Skin of body (tissue), 3 donors: ENCODE measurements at places on chromosomes 2 and 18. TPM values are rescaled to one million over a fixed set of nuclear protein-coding genes. Genes with fewer than 3 reads are reported as not detected.

DNA sequence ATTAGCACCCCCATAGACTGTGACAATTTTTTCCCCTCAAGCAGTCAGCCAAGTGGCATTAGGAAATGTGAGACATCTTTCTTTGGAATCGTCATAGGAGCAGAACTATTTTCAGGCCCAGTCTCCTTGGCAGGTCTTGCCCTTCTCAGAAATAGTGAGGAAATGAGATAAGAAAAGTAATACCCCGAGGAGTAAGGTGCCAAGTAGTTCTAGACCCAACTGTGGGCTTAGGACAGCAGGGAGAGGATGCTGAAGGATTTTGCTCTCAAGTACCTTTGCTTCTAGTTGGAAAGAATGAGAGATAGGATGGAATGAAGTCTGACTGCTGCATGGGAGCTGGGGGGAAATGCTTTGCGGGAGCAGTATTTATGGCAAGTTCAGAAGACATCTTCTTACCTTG lies 31.8 kb downstream of the PRKCE start:
- no peak for DNase-seq

DNA sequence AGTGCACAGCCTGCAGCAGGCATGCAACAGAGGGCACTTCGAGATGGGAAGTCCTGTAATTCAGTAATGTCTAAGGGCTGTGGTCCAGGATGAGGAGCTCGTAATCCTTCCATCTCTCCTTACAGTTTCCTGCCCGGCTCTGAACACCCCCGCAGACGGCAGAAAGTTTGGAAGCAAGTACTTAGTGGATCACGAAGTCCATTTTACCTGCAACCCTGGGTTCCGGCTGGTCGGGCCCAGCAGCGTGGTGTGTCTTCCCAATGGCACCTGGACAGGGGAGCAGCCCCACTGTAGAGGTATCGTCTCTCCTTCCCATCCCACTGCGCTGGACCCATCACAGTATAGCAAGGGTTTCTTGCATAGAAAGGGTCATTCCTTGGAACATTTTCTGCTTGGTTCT lies 26.7 kb downstream of the FBLN7 start:
- DNase-seq, result no peak

The TCF23 gene
- 0.20 TPM for total RNA-seq

- DNase-seq, result no peak
Measured at GRCh38 chr2:230914886-230915285, 10.2 kb downstream of the GPR55 start.

DNA sequence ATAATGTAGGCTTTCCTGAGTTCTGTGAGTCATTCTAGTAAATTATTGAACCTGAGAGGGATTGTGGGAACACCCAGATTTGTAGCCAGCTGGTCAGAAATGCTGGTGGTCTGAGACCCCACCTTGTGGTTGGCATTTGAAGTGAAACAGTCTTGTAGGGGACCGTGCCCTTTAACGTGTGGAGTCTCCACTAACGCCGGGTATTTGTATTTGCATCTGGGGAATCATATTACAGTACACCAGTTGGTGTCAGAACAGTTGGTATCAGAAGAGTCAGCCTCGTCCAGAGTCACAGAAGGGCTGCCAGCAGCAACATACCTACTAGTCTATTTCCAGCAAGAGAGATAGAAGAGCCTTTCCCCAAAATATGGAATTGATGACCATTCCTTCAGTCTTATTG lies 38.3 kb upstream of the PTPN4 start:
- DNase-seq, result no peak

The PTPN4 gene
- total RNA-seq, result 40.6 TPM

DNA sequence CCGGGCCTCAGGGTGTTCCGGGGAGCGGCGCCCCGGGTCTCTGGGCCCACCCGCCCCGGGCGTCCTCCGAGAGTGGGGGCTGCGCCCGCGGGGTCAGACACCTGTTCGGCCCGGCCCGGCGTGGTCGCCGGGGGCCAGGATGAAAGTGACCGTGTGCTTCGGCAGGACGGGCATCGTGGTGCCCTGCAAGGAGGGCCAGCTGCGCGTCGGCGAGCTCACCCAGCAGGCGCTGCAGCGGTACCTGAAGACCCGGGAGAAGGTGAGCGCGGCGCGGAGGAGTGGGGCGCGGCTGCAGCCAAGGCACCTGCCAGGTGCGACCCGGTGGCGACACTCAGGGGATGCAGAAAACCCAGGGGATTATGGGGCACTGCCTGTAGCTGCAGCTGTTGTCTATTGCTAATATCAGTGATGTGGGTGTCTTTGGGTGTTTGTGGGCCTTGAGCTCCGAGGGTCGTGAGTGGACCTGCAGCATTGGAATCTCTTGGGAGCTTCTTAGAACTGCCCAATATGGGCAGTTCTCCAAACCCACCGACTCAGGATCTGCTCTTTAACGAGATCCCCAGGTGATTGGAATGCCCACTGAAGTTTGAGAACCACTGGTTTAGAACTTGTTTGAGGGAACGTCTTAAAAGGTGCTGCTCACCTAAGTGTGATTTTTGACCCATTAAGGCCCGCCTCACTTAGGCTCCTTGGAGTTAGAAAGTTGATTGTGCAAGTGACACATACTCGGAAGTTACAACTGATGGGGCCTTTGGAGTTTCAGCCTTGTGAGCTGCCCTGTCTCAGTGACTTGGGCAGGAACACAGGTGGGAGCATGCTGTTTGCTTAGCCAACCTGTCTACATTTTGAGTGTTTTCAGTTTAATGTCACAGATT lies 823 bp downstream of the PARD3B start:
- no peak for DNase-seq

DNA sequence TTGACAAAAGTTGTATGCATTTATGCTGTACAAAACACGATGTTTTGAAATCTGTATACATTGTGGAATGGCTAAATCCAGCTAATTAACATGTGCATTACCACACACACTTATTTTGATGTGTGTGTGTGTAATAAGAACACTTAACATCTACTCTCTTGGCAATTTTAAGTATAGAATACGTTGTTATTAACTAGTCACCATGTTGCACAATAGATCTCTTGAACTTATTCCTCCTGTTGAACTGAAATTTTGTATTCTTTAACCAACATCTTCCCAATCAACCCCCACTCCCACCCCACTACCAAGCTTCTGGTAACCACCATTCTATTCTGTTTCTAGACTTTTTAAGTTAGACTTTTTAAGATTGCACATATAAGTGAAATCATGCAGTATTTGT lies 16.3 kb upstream of the SP3 start:
- no peak for DNase-seq

GRCh38 chr18:48796491-48797205 lies 154.1 kb downstream of the SMAD7 start:
- DNase-seq, result no peak

The PLCL1 gene
- total RNA-seq, result 10.9 TPM

DNA sequence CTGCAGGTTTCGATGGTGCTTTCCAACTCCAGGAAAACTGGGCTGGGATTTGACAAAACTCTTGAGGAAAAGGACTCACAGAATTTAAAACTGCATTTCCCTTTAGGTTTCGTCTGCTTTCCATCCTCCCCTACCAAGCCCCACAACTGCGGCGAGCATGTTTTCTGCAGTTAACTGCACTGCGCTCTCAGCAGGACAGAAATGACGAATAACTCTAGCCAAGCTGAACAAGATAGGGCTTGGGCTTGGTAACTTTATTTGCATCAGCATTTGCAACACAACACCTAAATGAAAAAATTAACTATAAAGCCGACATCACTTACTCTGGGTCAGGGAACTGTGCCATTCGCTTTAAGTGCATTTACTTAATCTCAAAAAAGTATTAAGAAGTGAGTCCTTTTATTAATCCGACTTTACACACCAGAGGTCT lies 669 bp upstream of the PIKFYVE start:
- DNase-seq, result no peak

DNA sequence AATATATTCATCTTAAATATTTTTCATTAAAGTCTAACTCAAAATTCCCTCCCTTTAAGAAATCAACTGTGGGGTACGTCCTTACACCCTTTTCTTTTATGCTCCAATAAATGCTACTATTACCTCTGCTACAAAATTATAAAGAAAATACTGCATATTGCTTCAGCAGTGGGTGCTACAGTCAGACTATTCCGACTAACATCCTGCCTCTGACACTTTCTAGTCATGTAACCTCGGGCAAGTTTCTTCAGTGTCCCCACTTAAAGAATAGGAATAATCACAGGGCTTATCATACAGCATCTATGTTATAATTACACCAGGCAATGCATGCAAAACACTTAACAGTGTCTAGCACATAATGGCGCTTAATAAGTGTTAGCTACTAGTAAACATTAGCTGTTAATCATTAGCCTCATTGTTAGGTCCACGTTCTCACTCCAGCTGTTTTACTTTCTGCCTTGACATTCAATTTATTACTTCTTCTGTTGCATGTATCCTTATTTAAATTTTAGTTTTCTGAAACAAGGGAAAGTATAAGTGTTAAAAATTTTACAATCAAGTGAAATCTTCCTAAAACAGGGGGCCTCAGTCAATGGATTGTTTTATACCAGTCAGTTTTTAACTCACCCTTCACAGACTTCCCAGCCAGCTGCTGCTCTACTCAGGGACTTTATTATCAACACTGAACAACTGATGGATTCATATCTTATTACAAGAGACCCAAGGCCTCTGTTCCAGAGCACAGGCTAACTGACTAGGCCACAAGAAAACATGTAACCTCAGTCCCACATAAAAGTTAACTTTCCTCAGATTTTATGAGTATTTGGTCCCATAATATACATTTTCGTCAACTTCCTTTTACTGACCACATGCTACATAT lies 54.0 kb downstream of the CLASP1 start:
- no peak for DNase-seq

DNA sequence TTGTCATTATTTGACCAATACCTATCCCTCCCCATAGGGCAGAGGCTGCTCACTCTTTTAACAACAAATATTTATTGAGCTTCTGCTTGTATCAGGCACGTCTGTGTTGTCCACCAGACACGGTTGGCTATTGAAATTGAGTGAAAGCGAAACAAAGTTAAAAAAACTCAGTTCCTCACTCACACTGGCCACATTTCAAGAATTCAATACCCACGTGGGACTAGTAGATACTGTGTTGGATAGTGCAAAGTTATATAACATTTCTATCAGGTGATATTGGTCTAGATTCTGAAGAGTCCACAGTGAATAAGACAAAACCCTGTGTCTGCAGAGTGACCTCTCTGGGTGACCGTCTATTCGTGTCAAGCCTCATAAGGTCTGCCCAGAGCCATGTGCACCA lies 43.9 kb upstream of the GALR1 start:
- no peak for DNase-seq

The CHST10 gene
- 6.8 TPM for total RNA-seq

- no peak for DNase-seq
Measured at GRCh38 chr2:12694990-12695774, 21.6 kb upstream of the TRIB2 start.

The FSIP2 gene
- 2.6 TPM for total RNA-seq
